Brain (organoid and tissue), 16 donors: ENCODE measurements at places on chromosomes 3 and 15. TPM values are rescaled to one million over a fixed set of nuclear protein-coding genes. Genes with fewer than 3 reads are reported as not detected.

- peak; percentile 4 for DNase-seq
These were observed 114.3 kb downstream of the STAC start for GRCh38 chr3:36494461-36495109.

- DNase-seq = no peak
These were observed 9.8 kb downstream of the PLA2G4E start for GRCh38 chr15:42011074-42011473.

DNA sequence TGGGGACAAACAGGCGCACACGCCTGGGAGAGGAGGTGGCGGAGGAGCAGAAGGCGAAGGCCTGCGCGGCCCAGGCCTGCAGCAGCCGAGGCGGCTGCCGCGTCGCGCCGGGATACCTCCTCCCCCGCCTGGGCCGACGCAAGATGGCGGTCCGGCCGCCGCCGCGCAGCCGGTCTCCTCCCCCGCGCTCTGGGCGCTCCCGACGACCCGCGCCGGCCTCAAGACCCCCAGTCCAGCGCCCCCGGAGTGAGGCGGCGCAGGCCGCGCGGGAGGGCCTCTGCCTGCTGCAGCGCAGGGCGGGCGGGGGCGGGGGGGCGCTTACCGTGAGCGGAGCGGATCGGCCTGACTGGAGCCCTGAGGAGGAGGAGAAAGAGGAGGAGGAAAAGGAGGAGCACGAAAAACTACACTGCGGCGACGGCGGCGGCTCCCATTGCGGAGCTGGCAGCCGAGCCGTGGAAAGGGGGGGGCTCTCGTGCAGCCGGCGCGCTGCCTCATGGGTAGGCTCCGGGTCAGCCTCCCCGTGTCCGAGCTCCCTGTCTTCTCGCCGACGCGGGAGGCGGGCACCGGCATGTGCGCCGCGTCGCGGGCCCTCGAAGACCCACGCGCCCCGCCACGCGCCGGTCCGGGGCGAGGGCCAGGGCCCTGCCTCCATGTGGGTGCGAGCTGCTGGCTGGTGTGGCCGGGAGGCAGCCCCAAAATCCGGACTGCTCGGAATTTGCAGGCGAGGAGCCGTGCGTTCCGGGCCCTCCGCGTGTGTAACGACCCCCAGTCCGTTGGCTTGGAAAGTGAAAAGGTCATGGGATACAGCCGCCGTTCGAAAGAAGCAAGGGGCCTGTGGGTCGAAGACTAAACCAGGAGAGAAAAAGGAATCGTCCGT is at the start of gene ZNF280D:
Gene ZNF280D, minus strand, starts transcription at position 374 of the 877 bp plus-strand sequence. CDS start 26,400 bp downstream, outside the sequence.
- DNase-seq = peak; percentile 95

DNA sequence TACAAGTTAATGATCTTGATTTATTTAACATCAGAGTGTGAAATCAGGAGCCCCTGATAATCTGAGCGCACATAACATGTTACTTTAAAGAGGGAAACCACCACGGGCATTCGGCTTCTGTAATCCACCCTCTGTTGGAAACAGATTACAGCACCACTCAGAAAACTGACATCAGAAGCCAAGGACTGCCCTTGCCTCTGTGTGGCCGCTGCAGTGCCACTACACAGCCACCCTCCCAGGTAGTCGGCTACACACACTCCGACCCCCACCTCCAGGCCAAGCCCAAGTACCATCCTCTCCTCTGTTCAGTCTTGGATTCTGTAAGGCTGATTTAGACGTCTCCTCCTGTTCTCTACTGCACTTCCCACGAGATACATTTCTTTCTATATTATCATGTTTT is 251.7 kb downstream of the GABRB3 start:
- peak; percentile 2 for DNase-seq

- peak; percentile 6 for DNase-seq
These were observed 396.2 kb upstream of the NAALADL2 start for GRCh38 chr3:174462916-174463315.

FEZF2 gene
- 4.6 TPM for polyA plus RNA-seq

GMNC gene
- not detected for polyA plus RNA-seq

SLC6A6 gene
- polyA plus RNA-seq = 5.2 TPM

CCR8 gene
- polyA plus RNA-seq = not detected

CCRL2 gene
- polyA plus RNA-seq = 0.53 TPM

TEX55 gene
- polyA plus RNA-seq = 0.37 TPM

ASB14 gene
- not detected for polyA plus RNA-seq
